ENCODE measurements at places on chromosomes 4 and X.

DNA sequence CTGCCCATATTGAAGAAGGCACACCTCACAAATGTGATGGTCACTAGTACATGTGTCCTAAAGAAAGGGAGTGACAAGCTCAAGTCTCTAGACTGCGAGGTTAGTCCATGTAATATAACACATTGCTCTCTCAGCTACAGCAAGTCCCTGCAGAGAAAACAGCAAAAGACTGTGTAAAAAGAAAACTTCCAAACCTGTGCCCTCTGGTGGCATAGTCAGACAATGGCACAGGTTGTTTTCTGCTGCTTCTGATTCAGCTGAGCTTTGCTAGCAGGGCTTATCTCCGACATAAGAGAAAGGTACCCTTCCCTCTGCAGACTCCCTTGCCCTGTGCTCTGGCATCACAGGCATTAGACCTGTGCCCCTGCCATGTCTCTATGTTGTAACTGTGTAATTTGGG, 1.4 kb upstream of the SERPINA7 start:
- DNase-seq = no peak

DNA sequence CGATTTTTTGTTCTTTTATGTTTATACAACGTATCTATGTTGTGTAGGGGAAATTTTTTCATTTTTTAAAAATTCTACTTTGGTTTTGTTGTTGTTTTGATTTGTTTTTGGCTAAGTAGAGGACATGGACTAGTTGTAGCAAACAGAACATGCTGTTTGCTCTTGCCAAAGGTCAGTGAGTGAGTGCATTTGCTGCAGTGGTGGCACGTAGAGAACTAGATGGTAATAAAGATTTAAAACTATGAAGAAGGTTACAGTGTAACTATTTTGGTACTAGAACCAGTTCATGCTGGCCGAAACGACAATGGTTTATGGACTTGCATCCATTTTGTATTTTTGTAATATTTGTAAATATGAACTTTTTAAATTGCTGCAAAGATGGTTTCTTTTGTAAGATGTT, 1.9 kb upstream of the SCML1 start:
- no peak for DNase-seq

DNA sequence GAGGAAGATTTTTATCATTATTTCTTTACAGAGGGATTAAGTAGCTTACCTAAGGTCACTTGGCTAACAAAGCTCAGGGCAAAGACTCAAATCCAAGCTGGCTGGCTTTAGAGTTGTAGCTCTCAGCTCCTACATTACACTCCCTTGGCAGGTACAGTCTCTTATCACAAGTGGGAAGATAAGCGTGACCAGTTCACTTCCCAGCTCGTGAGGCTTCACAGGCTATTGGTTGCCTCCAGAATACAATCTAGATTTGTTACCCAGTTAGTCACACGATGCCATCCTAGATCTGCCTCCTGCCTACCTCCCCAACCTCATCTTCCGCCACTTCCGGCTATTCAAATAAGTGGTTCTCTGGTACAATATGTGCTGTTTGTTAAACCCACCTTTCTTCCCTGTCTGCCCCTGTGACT, 3.7 kb downstream of the MMRN1 start:
- no peak for DNase-seq

- DNase-seq = no peak
These were observed 295.1 kb downstream of the INPP4B start for GRCh38 chr4:142550965-142551364.

GRCh38 chr4:142358656-142359055, 487.4 kb downstream of the INPP4B start:
- no peak for DNase-seq

DNA sequence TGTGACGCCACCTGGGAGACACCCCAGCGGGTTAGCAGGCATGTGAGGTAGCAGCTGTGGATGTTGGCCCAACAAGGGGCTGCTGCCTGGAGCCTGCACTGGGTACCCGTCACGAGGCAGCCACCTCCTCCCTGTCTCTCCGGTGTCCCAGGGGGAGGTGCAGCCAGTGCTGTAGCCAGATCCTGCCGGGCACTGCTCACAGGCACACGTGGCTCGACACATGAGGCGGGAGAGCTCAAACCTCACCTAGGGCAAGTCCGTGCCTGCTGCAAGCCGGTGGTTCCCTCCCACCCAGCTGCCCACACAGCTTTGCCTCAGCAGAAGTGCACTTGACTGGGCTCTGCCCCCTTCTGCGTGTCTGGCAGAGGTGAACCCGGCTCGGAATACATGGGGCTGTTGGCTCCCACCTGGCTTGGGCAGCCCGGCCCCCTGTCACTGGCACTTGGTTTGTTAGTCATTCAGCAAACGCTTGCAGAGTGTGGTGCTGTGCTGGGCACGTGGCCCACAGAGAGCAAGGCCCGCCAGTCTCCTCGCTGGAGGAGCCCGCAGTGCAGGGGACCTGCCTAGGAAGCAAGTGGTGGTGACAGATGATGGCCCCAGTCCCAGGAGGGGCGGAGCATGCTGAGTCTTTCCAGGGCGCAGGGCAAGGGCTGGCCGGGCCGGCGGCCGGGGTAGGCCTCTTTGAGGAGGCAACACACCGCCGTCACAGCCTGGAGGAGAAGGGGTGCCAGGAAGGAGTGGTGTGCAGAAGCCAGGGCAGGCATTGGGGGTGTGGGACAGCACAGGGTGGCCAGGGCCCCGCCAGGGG, 10.1 kb upstream of the SH3TC1 start:
- DNase-seq = no peak

- DNase-seq = no peak
These were observed 12.6 kb upstream of the GBA3 start for GRCh38 chr4:22680065-22680642.

GRCh38 chr4:124907881-124908280, 195.3 kb upstream of the ANKRD50 start:
- no peak for DNase-seq

DNA sequence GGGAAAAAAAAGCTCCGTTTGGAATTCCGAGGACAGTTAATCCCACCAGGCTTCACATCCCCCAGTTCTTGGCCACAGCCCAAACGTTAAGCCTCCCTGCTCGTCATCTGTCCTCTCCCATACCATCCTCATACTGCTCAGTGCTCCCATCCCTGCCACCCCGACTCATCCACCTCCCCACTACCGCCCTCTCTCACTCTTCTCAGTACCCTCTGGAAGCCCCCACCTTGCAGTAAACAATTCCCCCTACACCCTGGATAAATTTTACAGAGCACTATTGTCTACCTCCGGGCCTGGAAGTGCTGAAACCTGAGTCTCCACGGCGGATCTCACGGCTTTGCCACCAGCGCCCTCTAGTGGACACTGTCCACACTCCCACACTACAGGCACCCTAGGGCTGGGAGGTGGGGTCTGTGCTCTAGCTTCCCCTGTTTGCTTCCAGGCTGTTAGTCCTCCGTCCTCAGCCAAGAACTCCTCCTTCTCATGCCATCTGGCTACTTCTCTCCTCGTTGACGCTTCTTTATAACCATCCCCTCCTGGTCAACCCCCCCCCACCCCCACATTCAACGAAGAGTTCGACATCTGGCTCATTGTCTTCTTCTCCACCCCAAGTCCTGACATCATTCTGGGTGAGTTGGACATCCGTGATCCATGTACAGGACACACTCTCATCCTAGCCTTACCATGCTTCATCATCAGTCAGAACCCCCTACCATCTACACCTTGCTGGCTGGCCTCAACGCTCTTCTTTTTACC, 54.5 kb downstream of the RTL9 start:
- DNase-seq = peak; percentile 64

Data from NCI-H2081 treated with DMSO at 0.1 percent for 48 hours (cell line).